ENCODE measurements at places on chromosomes 2 and 18.

GRCh38 chr2:184727813-184728212 is 129.5 kb downstream of the ZNF804A start:
- DNase-seq, result no peak

GRCh38 chr2:232339121-232340081 is 39.1 kb upstream of the ALPP start:
- DNase-seq, result no peak

DNA sequence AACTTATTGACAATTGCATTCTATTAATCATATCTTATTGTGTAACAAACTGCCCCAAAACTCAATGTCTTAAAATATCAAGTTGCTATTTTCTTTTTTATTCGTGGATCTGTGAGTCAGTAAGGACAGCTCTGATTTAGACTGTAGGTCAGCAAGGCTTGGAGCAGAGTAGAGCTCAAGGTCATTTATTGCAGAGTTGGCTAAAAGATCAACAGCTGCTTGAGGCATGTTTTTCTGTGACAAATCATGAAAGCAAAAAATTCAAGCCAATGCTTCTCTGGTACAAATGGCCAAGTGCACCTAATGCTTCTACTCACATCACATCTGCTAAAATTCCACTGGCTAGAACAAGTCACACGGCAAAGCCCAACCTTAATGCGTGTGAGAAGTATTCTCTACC is 497.7 kb upstream of the LRATD1 start:
- DNase-seq, result no peak

DNA sequence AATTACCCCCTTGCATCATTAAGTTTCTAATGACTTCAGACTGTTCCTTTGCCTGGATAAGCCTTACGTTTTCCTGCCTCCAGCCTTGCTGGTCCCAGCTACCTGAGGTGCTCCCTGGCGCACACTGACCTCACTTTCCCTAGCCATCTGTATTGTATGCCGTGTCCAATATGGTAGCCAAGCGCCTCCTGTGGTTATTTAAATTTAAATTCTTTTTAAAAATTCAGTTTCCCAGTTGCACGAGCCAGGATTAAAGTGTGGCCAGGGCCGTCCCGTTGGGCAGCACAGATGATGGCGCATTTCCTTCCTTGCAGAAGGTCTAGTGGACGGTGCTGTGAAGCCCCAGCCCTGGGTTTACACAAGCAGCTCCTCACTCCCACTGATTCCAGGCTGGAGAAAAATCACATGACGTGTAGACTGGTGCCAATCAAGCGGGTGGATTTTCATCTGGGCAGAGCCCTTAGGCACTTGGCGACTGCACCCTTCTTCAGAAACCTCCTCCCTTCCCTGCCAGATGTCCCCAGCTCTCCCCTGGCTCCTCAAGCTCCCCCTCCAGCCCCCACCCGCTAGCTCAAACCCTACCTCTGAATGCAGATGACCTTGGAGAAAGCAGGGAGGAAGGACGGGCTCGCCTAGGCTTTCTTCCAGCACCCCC is 33.9 kb downstream of the ACKR3 start:
- no peak for DNase-seq

GRCh38 chr2:67524777-67525176 is 127.6 kb downstream of the ETAA1 start:
- no peak for DNase-seq

DNA sequence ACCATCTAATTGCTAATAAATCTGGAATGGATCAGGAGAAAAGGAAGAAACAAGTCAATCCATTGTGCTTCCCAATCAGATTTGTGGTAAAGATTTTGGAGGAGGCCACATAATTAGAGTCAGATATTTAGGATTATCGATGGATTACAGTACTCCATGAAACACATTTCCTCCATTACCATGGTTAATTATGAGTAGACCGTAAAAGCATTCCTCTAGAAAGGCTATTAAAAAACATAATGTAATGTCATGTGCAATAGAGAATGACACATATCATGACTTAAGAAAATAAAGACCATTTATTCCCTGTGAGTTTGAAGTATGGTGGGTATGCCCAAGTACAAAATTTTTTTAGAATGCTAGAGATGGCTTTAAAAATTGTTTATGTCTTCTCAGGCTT is 96.1 kb downstream of the ITGA4 start:
- no peak for DNase-seq

- no peak for DNase-seq
Observed at GRCh38 chr18:37309861-37310260, 255.7 kb downstream of the CELF4 start.

DNA sequence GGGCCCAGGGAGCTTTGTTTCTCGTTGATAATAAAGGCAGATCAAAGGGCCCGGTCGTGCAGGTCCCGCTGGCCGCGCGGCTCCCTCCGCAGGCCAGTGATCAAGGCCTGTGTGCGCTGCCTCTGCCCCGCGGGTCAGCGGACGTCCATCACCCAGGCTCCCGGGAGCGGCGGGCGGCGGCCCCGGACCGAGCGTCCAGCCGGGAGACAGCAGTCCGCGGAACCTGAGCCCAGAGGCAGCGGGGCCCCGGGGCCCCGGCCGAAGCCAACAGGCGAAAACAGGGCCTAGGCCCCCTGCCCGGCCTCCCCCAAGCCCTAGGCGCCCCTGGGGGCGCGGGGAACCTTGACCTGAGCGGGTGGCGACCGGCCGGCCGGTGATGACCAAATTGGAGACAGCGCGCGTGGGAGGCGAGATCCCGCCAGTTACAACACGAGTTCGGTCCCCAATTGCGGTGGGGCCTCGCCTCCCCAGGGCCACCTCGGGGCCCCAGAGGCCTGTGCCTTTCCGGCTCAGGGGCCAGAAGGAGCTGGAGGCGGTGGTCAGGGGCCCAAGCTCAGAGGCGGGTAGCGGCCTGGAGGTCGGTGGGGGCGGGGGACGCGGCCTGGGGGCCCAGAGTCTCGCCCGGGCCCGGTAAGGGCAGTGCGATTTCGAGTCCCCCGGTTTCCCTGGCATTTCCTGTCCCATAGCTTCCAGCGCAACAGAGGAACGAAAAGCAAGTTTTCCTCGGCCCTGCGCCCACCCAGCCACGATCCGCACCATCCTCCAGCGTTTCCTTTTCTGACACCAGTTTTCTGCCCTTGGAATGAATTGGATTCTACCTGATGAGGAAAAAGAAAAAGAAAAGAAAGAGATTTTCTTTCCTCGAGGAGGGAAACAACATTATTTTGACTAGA is 5.9 kb downstream of the SP9 start:
- no peak for DNase-seq

DNA sequence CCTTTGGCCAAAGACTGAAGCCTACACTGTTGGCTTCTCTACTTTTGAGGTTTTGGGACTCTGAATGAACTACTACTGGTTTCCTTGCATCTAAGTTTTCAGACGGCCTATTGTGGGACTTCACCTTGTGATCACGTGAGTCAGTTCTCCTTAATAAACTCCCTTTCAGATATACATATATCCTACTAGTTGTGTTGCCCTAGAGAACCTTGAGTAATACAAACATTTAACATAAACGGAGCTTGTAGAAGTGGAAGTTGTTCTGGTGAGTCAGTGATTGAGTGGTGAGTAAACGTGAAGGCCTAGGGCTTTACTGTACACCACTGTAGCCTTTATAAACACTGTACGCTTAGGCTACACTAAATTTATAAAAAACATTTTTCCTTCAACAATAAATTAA is 107.2 kb upstream of the CDH2 start:
- DNase-seq, result no peak

GRCh38 chr18:51425475-51425874 is 228.0 kb upstream of the MEX3C start:
- no peak for DNase-seq

GRCh38 chr2:190098851-190099250 is 36.3 kb upstream of the MSTN start:
- no peak for DNase-seq

DNA sequence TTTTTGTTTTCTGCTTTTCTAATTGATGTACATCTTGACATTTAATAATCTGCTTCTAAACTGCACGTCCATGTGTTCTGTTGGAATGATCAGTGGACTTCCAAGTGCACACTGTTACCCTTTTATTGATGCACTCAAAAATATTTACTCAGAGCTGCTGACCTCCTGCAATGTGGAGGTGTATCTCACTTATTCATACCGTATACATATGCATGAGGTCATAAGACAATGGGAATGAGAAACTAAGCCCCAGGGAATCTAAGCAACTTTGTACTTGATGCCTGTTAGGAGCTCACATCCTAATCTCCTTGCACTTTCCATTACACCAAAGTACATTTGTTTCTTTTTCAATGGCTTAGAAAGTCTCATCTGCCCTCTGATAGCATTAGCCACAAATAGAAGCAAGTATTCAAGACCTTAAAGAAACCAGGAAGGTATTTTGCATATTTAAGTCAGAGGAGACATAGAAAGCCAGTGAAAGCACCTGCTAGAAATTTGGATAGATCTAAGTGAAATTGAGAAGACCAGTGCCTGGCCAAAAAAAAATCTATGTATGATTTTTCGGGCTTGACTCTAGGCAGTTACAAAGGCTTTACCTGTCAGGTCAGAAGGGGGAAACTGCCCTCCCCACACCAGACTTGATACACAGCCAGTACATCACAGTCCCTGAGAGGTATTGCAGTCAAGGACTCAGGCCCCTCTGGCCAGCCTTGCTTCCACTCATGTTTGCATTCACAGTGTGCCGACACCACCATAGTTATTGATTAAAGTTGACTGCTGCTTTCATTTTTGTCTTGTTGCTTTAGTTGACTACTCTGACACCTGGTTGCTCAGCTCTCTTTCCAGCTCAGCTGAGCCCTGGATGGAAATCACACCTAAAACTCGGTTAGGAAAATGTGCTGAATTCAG is 391.7 kb upstream of the CYRIA start:
- no peak for DNase-seq

GRCh38 chr2:84870306-84870705 is 10.6 kb downstream of the TRABD2A start:
- DNase-seq, result no peak

DNA sequence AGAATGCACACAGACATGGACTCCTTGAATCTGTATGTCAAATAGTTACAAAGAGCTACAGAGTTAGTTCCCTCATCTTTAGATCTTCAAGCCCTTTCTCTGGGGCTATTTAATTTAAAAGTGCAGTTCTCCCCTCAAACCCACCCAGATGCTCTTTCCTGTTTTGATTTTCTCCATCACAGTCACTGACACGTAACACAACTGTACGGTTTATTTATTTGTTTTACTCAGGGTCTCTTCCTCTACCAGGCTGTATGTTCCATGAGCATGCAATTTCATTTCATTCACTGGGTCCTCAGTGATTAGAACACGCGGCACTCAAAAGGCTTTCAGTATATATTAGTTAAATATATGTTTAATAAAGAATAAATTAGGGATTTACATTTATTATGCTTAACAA is 94.7 kb downstream of the DOCK10 start:
- no peak for DNase-seq

- DNase-seq, result no peak
Observed at GRCh38 chr2:1546901-1547300, 133.6 kb downstream of the TPO start.

DNA sequence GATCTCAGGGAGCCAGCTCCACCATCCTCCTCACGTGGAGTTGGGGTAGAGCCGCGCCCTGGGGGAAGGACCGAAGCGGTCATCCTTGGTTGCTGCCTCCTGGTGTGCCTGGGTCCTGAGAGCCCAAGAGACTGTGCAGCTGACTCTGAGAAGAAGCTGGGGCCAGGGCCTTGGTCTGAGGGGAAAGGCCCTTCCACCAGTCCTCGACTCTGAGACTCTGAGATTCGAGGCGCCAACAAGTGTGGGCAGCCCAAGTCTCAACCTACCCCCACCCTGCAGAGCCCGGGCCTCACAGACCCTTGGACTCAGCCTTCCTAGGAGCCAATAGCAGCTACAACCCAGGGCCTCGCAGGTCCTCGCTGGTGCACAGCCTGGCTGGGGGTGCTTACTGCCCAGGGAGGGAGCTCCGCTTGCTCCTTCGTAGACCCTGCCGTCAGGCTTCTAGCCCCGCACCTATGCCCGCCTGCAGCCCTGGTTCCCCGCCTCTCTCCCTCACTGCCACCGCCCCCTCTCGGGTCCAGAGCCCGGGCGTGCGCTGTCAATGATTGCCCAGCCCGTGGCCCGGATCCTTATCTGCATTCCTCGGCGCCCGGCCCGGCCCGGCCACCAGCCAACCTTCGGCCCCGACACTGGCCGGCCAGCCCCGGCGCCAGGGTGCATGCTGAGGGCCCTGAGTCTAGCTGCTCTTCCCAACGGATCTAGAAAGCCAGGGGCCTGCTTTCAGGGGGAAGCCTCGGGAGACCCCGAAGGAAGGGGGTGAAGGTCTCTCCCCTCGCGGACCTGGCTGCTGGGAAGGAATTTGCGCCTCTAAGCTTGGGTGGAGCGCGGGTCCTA is 2.0 kb downstream of the IHH start:
- no peak for DNase-seq

- DNase-seq, result no peak
Observed at GRCh38 chr18:38644875-38645641, 1079.5 kb upstream of the CELF4 start.

- no peak for DNase-seq
Observed at GRCh38 chr2:223075301-223076270, 23.6 kb downstream of the KCNE4 start.

GRCh38 chr2:240481720-240482119 is 46.3 kb downstream of the GPC1 start:
- DNase-seq, result no peak

DNA sequence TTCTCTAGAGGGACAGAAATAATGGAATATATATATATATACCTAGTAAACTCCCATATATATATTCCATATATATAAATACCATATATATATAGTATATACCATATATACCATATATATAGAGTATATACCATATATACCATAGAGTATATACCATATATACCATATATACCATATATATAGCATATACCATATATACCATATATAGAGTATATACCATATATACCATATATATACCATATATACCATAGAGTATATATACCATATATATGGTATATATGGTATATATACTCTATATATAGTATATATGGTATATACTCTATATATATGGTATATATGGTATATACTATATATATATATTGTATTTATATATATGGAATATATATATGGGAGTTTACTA is 62.0 kb upstream of the CAVIN2 start:
- no peak for DNase-seq

- no peak for DNase-seq
Observed at GRCh38 chr2:28239207-28239606, 153.5 kb upstream of the FOSL2 start.

GRCh38 chr2:135510577-135510976 is 20.4 kb downstream of the ZRANB3 start:
- DNase-seq, result no peak

- no peak for DNase-seq
Observed at GRCh38 chr2:54321047-54321446, 65.0 kb upstream of the TSPYL6 start.

- DNase-seq, result no peak
Observed at GRCh38 chr2:1862608-1863280, 118.4 kb upstream of the PXDN start.

DNA sequence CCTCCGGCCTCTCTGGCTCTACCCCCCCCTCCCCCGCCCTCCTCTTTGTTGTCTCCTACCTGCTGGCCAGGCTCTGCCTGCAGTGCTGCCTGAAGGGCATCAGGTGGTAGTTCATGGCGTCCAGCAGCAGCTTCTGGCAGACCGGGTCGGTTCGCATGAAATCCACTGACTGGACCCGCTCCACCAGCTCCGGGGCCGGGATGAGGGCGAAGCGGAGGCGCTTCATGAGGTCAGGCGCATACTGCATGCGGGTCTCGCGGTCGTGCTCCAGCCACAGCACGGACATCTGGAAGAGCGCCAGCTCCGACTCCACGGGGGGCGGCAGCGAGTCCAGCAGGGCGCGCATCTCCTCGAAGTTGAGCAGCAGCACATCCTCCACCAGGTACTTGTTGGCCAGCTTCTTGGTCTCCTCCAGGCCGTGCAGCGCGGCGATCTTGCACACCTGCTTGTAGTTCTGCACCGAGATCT is 3.2 kb downstream of the KLHL14 start:
- no peak for DNase-seq

GRCh38 chr2:212953170-212953920 is 198.1 kb downstream of the IKZF2 start:
- DNase-seq, result no peak
